Upper lobe of left lung (tissue), 6 donors: ENCODE measurements at places on chromosomes 11 and 22. TPM values are rescaled to one million over a fixed set of nuclear protein-coding genes. Genes with fewer than 3 reads are reported as not detected.

DNA sequence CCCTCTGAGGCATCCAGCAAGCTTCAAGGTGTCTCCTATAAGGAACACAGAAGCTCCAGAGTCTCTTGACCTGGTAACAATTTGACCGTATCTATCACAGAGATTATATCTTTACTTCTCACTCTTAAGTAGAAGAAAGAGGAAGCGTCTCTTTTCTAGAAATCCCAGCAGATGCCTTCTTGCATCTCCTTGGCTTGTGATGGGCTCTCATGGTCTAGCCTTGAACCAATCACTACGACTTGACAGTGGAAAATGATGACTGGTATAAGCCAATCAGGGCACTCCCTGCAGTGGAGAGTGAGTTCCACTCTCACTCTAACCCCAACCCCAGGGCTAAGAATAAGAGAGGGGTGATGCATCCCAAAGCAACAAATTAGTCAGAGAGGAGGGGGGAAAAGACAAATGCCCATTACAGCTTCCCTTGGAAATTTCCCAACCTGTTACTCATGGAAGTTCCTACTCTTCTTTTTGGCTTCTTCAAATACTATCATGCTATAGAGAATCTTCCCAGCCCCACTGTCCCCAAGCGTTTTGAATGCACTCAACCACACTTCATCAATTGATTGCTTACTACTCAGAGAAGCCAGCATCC is 293.5 kb downstream of the MN1 start:
- no peak for DNase-seq

- DNase-seq = no peak
Observed at GRCh38 chr22:36773935-36774334, 2.0 kb downstream of the IFT27 start.

- DNase-seq = no peak
Observed at GRCh38 chr22:42366806-42367581, 65.2 kb downstream of the NFAM1 start.

DNA sequence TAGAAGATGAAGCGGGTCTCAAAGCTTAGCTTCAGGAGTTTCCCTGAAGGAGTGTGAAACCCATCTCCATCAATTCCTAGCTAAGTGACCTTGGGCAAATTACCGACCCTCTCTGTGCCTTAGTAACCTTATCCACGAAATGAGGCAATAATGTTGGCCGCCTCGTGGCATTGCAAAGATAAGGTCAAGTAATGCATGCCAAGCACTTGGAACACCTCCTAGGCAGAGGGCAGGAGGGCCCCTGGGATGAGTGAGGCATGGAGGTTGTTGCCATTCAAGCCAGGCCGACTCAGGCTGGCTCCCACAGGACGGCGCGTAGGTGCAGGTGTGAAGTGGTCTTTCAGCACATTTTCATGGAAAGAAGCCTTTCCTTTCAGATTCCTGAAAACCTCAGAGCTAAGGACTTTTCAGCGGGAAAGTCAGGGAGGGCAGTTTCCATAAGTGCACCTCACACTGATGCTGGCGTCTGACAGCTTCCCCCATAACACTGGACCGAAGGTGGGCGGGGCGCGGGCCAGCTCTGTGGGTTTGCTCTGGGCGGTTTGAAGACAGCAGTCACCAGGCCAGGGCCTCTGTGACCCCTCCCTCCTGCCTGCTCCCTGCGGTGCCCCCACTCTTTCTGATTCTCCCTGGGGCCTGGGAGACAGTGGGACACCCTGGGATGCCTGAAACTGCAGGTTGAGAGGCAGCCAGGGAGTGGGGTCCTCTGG is 25.2 kb downstream of the RPS6KA4 start:
- DNase-seq = peak; percentile 71

GRCh38 chr11:120511820-120512738 is 531 bp downstream of the GRIK4 start:
- no peak for DNase-seq

DNA sequence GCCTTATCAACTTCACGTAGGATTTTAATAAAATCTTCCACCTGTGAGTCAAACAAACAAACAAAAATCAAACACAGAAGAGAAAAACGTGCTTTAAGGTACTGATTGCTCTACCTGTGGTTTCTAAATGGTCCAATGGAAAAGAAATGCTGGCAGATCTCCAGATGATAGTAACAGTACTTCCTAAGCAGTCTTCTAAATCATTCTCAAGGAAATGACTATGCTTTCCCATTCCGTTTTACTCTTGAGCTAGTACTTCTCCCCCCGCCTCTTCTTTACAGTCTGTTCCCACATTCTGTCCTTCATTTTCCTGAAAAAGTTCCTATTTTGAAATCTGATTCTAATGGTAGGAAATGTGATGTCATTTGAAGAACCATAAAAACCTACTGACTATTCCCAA is 25.4 kb downstream of the SAAL1 start:
- DNase-seq = no peak

GRCh38 chr11:95584589-95584988 is 205.0 kb downstream of the FAM76B start:
- DNase-seq = no peak

CRYBB1 gene
- 0.26 TPM for total RNA-seq

DNA sequence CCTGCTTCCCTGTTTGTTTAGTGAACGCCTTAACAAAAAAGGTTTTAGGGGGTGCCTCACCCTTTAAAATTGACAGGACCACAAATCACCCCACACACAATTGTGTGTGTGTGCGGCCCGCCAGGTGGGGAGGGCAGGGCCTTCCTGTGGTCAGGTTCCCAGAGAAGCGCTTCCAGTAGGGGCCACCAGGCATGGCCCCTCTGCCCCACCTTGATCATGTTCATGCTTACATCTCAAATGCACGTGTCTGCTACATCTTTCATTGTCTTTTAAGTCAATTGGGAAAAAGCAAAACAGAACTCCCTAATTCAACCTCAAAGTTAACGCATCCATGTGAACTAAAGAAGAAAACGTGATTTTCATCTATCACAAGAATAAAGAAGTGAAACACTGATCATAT is 1335.3 kb downstream of the TBC1D22A start:
- no peak for DNase-seq

GRCh38 chr22:39325392-39325932 is 6.0 kb upstream of the RPL3 start:
- DNase-seq = no peak

DNA sequence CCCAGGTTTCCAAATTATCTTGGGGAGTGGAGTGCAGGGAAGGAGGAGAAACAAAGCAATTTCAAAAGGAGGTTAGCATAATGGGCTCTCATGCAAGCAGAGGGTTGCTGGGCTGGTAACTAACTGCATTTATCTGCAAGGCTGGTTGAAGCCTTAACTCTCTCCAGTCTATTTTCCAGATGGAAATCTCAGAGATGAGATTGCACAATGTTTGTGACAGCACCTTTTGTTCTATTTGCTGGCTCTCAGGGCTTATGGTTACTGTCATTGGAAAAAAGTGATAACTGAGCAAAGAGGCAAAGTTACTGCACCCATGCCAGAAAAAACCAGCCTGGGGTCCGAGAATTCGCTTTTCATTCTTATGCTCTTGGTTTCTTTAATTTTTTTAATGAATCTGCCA is 33.2 kb downstream of the ABCC8 start:
- no peak for DNase-seq

GRCh38 chr11:102322560-102322959 is 5.3 kb downstream of the BIRC3 start:
- DNase-seq = no peak

DNA sequence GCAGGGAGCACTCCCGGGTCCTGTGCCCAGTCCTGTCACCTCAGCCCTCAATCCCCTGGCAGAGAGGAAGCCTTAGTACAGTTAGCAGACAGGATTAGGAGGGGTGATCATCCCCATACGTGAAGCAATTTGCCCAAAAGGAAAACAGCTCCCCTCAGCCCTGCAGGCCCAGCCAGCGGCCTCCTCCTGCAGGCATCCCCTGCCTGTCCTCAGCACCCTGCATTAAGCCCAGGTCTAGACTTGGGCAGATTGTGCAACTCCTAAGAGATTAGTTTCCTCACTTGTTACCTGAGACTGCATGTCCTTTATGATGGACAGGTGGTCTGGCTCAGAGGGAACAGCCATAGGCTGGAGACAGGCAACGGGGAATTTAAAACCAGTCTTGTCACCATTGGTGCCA is 95.5 kb upstream of the TMEM45B start:
- no peak for DNase-seq

DNA sequence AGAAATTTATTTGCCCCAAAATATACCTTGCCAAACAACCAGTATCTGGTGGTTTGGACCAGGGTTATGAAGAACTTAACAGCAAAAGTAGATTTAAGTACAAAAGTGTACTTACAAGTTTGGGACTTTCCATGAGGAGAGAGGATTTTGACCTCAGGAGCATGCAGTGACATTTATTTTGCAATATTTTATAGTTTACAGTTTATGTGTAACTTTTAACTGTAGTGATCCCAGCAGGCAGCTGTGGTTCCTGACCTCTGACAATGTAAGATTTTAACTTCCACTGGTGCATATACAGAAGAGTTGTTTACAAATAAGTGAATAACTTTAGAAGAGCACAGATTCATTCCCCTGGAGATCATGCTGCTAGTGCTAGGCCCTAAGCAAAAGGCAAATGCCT is 6.7 kb downstream of the OR8D1 start:
- no peak for DNase-seq

GRCh38 chr11:31240340-31240904 is 129.1 kb downstream of the DCDC1 start:
- no peak for DNase-seq

GRCh38 chr11:132300283-132300682 is 929.9 kb downstream of the NTM start:
- no peak for DNase-seq
